ENCODE measurements at places on chromosomes 3 and 15. TPM values are rescaled to one million over a fixed set of nuclear protein-coding genes. Genes with fewer than 3 reads are reported as not detected.
A peak's percentile ranks its signal among the peaks of the same experiment; 100 is the strongest.

DNA sequence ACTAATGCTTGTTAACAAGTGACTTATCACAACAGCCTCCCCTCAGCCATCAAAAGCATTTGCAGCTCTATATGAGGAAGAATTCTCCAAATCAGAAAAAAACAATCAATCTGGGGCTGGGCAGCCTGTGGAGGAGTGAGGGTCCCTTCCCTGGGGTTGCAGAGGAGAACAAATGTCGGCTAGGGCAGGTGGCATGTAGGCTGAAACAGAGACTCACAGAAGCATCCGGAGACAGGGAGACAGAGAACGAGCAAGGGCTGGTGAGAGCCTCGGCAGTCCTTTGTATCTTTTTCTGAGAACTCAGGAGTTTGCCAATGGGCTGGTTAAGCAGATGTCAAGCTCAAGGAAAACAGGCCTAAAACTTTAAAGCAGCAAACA lies 15.8 kb downstream of the ITGA11 start:
- DNase-seq = no peak

DNA sequence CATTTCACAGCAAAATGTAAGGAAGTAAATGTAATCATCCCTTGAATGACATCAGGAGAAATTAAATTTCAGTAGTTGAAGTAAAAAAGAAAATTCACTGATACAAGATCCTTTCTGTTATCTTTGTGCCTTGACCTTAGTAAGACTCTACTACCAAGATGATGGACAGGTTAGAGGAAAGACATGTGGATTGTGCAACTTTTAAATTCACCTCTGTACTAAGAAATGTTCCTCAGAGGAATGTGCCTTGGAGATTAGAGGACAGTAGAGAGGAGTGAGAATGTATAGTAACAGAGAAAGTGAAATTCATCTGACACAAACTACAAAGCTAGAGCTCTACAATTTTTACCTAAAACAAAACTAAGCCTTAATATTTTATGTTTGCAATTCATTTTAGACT lies 375.3 kb downstream of the PLOD2 start:
- no peak for DNase-seq

- DNase-seq = no peak
Observed at GRCh38 chr15:78993257-78993930, 48.5 kb upstream of the CTSH start.

DET1 gene
- total RNA-seq = 1.8 TPM

KNL1 gene
- 75.0 TPM for total RNA-seq

DNA sequence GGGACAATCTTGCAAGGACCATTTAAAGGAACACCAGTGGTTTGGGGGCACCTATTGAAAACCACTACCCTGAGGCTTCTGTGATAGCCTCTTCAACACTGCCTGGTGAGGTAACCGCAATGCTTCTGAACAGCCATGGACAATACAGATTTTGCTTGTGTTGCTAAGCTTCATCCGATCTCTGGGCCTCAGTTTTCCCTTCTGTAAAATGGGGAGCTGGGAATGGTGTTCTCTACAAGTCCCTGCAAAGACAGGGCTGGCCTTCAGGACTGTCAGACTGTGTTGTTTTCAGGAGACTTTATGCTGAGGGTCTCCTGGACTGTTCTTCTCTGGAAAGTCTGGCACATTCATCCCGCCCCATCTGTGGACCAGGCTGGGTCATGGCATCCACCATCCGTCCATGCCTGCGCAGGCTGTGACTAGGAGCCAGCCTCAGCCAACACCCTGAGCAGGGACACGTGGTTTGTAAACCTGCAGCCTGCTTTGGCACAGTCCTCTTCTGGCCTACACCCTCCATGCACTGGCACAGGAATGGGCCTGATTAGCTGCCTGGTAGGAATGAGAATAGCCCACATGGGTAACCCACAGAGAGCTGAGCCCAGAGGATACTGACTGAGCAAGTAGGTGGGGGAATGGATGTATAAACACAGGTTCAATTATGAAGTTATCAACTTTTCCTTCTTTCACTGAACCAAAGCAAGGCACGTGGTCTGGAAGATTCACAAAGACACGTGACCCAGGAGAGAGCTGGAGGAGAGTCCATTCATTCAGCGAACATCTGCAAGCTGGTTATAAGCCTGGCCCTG lies 55.3 kb downstream of the ROPN1B start:
- DNase-seq = no peak

VEPH1 gene
- not detected for total RNA-seq

C3orf85 gene
- not detected for total RNA-seq

- no peak for DNase-seq
Observed at GRCh38 chr15:26372706-26373105, 400.2 kb downstream of the GABRB3 start.

IFRD2 gene
- total RNA-seq = 103 TPM

DNA sequence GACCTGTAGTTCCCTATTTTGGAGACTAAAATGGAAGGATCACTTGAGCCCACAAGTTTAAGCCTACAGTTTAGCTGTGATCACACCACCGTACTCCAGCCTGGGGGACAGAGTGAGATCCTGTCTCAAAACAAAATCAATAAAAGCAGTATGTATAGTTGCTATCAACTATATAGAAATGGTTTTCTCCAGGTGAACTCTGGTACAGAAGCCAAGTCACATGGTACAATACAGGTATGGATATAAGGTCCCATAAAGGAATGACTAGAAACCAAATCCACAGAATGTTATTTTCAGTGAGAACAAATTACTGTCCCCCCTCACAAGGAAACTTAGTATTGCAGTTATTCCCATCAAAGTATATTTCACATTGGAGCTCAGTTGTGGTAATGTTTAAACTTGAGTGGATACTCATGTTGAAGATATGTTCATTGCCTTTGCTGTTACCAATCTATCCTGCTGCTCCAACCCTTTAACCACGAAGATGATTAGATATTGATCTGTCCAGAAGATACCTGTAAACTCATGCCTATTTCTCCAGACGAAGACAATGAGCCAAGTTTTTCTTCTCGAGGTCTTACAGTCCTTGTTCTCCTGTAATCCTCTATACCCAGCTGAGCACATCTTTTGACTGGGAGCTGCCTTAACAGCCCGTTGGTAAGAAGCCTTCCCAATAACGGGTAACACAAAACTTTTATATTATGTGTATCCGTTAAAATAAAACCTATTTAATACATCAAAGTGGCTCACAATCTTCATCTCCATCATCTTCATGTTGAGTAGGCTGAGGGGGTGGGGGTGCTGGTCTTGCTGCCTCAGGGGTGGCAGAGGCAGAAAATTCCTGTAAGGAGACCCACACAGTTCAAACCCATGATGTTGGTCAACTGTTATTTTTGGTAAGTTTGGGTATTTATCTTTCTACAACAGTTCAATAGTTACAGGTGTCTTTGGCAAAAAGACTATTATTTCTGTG lies 24.6 kb downstream of the TRA2B start:
- DNase-seq = no peak

NME9 gene
- total RNA-seq = not detected

OXTR gene
- 1.3 TPM for total RNA-seq

FRG2C gene
- total RNA-seq = not detected

- DNase-seq = no peak
Observed at GRCh38 chr3:102006812-102007485, 157.6 kb downstream of the NFKBIZ start.

SCN11A gene
- total RNA-seq = 0.03 TPM

GRCh38 chr3:58962040-58962651 lies 87.7 kb downstream of the CFAP20DC start:
- DNase-seq = no peak

DNA sequence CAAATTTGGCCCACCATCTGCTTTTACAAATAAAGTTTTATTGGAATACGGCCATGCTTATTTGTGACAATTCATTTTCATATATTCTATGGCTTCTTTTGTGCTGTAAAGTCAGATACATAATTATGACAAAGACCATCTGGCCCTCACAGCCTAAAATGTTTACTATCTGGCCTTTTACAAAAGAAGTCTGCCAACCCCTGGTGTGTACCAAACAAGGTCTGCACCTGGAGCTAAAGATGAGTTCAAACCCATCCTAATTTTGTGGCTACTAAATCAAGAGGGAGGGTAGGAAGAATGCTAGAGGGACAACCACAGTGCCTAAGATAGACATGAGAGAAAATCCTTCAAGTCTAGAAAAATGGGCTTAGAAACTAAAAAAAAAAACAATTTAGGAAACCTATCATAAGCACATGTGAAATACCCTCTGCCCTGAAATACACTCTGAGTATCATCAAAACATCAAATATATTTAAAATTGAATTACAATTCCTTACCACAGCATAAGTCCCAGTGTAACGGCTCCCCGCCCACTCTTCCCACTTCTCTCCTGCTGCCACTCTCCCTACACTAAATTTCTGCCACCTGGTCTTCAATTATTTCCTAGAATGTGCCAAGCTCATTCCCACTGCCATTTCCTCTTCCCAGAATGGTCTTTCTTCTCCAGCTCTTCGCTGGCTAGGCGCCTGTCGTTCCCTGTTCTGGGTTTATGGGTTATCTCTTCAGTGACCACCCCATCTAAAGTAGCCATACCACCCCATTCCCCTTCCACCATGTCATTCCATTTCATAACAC lies 950.7 kb upstream of the CFAP20DC start:
- no peak for DNase-seq

GRCh38 chr15:101192081-101192480 lies 59.8 kb downstream of the CHSY1 start:
- DNase-seq = no peak

- DNase-seq = no peak
Observed at GRCh38 chr3:172074586-172074985, 35.2 kb downstream of the FNDC3B start.

AADACL2 gene
- not detected for total RNA-seq

DNA sequence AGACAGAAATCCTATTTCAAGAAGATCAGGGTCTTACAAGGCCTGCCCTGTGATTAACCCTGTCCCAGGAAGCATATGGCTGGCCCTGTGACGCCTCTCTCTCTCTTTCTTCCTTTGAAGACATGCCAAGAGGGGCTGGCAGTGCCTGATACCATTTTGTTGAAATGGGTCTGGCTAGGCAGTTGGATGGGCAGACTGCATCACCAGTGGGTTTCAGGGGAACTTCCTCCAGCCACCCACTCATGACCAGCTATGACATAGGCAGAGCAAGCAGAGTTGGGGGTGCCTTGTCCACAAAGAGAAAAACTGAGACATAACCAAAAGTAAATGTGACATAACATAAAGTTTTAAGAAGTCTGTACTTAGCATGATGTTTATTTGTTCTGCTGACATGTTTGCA lies 31.4 kb upstream of the MANF start:
- DNase-seq = no peak

GRCh38 chr15:100686021-100686724 lies 83.8 kb downstream of the ASB7 start:
- no peak for DNase-seq

SPINT1 gene
- total RNA-seq = 4.0 TPM

PLSCR5 gene
- total RNA-seq = not detected

- peak; percentile 55 for DNase-seq
Observed at GRCh38 chr15:89776274-89777072, at the start of gene MESP2. Gene MESP2 (plus strand): TSS chr15:89776332. CDS start chr15:89776358, 26 bp downstream.

DNA sequence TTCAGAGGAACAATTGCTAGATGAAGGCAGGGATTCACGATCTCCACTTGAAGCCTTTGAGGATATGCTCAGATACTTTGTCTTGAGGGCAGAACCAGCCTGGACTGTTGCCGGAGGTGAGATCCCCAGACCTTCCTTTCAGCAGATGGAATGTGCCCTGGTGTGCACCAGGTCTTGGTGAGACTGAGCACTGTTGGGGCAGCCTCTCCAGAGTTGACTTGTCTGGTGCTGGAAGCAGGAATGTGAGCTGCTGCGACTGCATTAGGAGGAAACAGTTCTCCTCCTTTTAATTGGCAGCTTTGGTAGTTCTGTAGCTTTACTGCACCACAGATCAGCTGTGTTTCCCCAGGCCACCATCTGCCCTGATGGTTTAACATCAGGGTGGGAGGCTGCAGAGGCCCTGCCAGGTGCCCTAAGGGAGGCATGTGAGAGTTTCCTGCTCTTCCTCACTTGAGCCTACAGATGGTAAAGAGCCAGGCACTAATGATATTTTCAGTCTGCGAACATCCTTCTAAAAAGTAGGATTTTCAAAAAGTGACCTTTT lies 58.5 kb downstream of the CTDSPL start:
- no peak for DNase-seq

DNA sequence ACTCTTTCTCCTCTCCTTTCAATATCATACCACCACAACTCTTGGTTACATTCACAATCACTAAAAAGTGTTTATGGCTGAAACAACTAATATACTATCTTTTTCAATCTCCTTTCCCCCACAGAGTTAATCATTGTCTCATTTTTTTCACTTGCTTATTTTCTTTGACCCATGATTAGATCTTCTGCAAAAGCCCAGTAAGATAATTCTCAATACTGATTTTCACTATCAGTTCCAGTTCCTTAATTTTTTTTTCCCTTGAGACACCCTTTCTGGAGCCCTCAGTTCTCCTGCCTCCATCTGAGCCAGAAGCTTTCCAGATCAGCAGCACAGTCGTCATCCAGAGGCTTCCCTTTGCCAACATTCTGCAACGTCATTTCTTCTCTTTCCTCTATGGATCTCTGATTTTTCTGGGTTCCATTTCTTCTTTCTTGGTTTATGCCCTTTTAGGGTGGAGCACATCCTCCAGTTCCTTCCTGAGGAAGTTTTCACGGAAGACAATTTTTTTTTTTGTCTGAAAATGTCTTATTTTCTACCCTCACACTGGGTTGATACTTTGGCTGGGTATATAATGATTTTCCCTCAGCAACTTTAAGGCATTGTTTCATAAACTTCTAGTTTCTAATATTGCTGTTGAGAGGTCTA lies 88.7 kb upstream of the C15orf39 start:
- no peak for DNase-seq

DNA sequence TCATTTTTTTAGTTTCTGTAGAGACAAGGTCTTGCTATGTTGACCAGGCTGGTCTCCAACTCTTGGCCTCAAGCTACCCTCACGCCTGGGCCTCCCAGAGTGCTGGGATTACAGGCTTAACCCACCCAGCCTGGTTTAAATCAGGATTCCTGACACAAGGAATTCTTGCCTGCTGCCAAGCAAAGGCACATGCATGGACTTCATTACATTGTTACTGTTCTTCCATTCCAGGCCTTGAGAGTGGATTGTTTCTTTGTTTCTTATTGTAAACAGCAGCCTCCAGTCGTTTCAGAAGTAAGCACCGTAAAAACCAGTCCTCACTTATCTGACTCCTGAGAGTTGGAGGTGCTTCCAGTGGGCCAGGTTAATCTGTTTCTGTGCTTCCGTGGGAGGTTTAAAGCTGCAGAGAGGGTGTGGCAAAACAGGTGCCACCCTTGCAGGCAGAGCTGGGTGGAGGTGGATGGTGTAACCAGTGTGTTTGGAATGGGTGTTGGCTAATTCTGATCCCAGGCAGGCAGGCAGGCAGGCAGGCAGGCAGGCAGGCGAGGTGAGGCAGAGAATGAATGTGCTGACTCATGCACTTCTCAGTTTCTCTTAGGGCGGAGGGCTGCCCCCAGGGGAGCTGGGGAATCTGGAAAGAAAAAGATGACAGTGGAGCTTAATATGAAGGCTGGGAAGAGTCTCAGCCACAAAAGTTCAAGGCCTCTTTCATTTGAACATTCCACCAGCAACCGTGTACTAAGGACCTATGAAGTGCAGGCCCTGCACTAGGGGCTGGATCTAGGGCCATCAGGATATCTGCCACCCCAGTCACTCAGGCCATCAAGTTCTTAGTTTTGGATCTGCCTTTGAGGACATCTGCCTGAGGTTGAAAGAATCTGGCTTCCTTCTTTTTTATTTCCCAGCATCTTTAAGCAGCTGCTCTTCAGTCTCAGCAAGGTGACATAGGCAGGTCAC lies 37.0 kb upstream of the CDCP1 start:
- no peak for DNase-seq

Measured in activated CD8-positive, alpha-beta memory T cell treated with anti-CD3 and anti-CD28 coated beads, Interleukin-2, amount 10 ng/mL, durations not matched to agents 7 days and 5 days (primary cell).